Iris pigment epithelial cell (primary cell): ENCODE measurements at places on chromosomes 1 and 21.

GRCh38 chr1:209389258-209389657 lies 194.3 kb upstream of the CAMK1G start:
- peak; percentile 95 for DNase-seq

GRCh38 chr1:232951180-232951579 lies 769 bp downstream of the NTPCR start:
- peak; percentile 18 for DNase-seq

DNA sequence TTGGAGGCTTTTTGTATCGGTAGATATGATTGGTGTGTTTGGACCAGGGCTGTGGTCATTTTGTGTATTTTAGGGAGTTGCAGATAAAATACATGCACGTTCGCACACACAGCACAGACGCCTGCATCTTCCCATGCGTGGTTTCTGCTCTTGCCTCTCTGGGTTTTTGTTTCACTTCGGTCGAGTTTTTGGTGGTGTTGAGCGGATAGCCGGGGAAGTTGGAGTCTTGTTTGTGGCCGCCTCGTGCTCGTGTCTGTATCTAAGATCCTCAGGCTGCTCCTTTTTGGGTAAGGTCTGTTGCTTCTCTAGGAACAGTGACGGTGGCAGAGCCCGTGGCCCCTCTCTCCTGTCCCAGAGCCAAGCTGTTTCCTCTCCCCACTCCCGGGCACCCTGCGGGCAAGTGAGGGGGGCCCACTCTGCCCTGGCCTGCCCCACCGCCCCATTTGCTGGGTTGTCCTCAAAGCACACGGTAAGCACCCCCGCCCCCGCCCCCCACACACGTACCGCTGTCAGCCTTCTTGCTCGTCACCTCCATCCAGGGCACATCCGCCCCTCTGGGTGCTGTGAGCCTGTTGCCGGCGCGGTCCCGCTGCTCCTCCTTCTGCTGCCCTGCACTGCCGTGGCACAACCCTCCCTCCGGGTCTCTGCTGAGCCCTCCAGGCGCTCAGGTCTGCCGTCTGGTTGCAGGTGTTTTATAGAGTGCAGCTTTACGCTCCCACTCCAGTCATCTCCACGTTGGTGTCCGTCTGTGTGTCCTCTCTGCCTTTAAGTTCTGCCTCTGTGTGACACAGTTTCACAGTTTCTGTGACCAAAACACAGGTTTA lies 51.9 kb downstream of the AGPAT3 start:
- DNase-seq, result no peak

DNA sequence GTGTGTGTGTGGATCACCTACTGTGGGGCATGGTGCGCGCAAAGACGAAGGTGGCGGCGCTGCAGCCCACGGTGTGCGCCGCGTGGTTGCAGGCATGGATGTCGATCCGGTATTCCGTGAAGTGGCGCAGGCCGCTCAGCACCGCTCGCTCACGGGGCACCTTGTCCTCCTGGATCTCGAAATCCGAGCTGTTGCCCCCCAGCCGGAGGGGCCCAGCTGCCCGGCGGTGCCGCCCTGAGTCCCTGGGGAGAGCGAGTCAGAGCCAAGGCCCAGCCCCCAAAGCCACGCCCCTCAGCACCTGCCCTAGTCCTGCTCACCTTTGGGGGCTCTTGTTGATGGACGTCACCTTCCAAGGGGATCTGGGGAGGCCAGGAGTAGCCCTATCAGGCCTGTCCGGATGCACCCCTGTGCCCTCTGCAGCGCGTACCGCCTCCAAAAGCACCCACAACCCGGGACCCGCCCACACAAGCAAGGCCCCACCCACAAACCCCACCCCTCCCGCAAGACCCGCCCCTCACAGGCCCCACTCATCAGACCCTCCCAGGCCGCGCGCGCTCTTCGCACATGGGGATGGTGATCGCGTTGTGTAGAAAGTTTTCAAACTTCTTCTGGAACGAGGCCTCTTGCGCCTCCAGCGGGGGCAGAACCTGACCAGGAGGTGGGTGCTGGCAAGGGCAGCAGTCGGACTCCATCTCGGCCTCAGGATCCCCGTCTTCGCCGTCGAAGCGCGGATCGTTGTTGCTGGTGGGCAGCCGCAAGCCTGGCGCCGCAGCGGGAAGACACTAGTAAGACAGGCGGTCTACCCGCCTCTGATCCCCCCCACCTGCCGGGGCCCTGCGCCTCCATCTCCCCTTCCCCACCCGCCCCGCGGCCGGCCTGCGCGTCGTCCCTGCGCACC lies 13.6 kb downstream of the INSRR start:
- no peak for DNase-seq

DNA sequence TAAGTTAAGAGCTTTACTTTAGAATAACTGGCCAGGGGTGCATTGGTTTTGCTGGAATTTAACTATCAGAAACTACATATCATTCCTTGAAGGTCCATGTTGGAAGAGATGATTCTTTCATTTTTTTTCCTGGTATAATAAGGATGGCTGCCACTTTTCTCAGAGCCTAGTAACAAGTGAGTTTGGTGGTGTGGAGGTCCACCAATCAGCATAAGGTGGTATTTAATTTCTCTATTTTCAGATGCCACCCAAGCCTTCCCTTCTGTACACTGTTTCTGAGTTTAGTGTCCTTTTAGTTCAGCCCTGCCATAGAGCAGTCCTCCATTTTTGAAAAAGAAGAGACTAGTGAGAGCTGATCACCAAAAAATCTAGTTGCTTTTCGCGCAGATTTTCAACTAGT lies 386.3 kb downstream of the USP25 start:
- DNase-seq, result peak; percentile 54

DNA sequence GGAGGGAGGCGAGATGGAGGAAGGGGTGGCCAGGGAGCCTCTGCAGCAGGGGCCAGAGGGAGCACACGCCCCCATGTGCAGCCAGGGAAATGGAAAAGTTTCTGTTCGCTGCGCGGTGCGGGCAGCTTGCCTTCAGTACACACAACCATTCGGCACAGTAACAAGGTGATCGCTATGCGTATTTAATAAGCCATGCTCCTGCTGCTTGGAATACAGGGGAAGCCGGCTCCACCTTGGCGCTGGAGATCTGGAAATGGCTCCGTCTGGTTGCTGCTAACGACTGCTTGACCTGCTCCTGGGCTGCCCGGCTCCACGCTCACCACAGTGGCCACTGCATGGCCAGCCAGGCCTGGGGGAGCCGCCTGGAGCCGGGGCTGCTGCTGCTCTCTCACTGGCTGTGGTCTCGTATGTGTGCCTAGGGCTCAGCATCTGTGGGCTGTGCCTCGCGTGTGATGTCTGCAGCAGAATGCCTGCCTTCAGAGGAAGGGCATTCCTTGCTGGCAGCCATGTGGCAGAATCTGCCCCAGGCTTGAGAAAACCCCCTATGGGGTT lies 86.4 kb upstream of the ACTL8 start:
- DNase-seq, result no peak

GRCh38 chr1:89734442-89734841 lies 86.4 kb upstream of the LRRC8D start:
- DNase-seq, result no peak

GRCh38 chr1:18300376-18300775 lies 180.4 kb upstream of the KLHDC7A start:
- DNase-seq, result no peak

- no peak for DNase-seq
These were observed 243.1 kb upstream of the PKN2 start for GRCh38 chr1:88441022-88441421.

DNA sequence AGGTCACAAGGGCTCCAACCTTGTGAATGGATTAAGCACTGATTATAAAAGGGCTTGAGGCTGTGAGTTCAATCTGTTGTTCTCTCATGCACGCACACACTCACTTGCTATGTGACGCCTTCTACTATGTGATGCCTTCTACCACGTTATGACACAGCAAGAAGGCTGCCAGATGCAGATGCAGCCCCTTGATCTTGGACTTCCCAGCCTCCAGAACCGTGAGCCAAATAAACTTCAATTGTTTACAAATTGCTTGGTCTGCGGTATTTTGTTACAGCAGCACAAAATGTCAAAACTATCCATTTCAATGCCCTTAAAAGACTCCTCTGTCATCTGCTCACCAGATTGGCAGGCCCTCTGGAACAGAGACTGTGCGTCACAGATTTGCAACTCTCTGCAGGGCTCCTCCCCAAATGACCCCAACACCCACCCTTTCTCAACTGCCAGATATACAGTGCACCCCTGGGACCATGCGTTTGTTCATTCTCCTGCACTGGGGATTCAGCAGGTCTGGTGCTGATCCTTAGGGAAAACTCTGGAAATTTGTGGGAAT lies 47.8 kb upstream of the KANK4 start:
- no peak for DNase-seq

GRCh38 chr1:170218257-170218650 lies 72.5 kb downstream of the NTMT2 start:
- DNase-seq, result no peak

- peak; percentile 51 for DNase-seq
These were observed 100.4 kb upstream of the USH2A start for GRCh38 chr1:216523449-216524190.

DNA sequence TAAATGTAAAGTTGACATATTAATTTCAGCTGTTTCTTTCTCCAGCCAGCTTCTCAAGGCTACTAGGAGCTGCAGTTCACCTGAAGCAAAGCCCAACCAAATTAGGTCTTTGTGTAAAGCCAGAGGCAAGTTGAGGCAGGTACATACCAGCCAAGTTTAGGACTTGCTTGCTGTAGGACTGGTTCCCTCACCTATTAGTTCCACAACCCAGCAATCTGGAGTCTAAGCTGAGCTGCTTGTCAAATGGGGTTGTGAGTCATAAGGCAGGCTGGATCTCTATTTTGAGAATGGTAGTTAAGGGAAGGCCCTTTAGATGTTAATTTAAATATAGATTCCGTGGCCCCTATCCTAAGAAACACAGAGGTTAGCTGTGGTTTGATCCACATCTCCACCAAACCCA lies 7.6 kb upstream of the FLG2 start:
- DNase-seq, result no peak

- DNase-seq, result peak; percentile 93
These were observed 48.6 kb upstream of the EPS15 start for GRCh38 chr1:51567653-51568052.

DNA sequence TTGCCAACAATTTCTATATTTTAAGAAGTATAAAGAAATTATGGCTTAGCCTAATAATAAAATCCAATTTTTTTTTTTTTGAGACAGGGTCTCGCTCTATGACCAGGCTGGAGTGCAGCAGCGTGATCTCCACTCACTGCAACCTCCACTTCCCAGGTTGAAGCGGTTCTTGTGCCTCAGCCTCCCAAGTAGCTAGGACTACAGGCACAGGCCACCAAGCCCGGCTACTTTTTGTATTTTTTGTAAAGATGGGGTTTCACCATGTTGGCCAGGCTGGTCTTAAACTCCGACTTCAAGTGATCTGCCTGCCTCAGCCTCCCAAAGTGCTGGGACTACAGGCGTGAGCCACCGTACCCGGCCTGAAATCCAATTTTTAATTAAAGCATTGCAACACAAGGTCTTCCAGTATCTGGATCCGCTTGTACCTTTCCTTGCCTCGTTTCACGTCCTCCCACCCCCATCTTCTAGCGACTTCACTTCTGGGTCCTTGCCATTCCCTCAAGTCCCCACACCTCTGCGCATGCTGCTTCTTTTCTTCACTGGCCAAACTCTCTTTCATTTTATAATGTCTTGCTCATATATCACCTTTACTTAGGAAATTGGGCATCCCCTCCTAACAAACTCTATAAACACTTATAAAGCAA lies 2.3 kb downstream of the FUBP1 start:
- DNase-seq, result no peak

GRCh38 chr21:44428281-44428960 lies 26.9 kb upstream of the LRRC3 start:
- no peak for DNase-seq

DNA sequence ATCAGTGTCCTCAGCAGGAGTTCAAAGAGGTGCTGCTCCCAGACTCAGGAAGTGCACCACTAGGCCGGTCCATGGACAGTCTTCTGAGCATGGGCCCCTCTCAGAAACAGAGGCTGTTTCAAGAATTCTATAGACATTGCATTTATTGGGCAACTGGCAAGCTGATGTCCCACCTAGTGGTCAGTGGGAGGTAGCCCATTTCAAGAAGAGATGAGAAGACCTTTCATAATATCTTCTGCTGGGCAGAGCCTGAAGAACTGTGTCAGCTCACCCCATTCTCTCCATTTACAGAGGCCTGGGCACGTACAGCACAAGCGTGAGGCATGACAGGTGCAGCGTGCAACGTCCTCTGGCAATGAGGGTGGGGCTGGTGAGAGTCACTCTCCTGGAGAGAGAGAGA lies 216.0 kb downstream of the DYRK1A start:
- peak; percentile 65 for DNase-seq

- no peak for DNase-seq
These were observed 36.7 kb downstream of the MEF2D start for GRCh38 chr1:156463874-156464273.

DNA sequence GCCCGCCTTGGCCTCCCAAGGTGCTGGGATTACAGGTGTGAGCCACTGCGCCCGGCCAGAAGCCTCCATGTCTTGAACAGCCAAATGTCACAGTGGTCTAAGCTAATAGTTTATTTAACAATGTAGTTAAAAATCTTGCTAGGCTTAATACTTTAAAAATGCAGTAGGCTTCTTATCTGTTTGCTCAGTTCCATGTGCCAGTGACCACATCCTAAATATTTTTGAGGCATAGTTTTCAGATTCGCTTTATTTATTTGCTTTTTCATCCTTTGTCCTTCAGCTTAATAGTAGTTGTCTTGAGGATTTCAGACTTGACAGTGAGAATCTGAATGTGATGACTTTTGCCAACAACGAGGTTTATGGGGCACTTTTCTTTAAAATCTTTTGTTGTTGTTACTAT lies 59.9 kb upstream of the PRRX1 start:
- DNase-seq, result peak; percentile 28

DNA sequence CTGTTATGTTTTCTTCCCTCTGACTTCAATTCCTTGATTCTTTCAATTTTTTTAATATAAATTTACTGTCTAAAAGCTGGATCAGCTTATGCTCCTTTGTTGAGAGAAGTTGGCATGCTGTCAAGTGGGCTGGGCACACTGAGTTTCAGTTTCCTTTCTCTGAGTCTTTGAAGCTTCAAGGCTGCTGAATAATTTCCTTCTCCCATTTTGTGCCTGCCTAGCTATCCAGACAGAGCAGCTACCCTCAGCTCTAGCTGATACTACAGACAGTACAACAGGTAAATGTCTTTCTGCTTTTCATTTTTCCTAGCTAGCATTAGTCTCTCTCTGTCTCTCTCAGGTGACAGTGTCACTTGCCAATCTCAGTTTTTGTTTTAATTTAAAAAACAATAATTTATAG lies at the start of gene IFI44:
TSS of gene IFI44 (plus strand) at position 204 of the 400 bp plus-strand sequence. CDS start 365 bp downstream, outside the sequence.
- peak; percentile 90 for DNase-seq

- no peak for DNase-seq
These were observed 7.8 kb downstream of the GNPAT start for GRCh38 chr1:231248778-231249177.

- DNase-seq, result no peak
These were observed 8.2 kb upstream of the GRIK3 start for GRCh38 chr1:37042506-37042905.
